Stimulated activated CD8-positive, alpha-beta memory T cell treated with anti-CD3 and anti-CD28 coated beads, Interleukin-7, amount 100 ng/mL, for 48 hours (primary cell): ENCODE measurements at places on chromosomes 3 and 15.

GRCh38 chr3:50530001-50530970, 26.9 kb upstream of the CACNA2D2 start:
- DNase-seq, result no peak

DNA sequence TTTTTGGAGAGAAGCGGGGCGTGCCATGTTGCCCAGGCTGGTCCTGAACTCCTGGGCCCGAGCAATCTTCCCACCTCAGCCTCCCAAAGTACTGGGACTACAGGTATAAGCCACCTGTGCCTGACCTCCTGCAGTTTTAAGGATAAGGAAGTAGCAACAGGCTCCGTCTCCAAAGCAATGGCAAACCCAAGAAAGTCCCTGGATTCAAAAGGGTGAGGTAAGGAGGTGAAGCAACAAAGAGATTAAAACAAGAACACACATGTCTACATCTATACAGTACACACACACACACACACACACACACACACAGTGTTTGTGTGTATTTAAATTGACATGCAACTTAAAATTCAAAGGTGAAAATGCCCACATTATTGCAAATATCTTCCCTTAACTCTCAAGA, 58.9 kb downstream of the ABCC5 start:
- no peak for DNase-seq

DNA sequence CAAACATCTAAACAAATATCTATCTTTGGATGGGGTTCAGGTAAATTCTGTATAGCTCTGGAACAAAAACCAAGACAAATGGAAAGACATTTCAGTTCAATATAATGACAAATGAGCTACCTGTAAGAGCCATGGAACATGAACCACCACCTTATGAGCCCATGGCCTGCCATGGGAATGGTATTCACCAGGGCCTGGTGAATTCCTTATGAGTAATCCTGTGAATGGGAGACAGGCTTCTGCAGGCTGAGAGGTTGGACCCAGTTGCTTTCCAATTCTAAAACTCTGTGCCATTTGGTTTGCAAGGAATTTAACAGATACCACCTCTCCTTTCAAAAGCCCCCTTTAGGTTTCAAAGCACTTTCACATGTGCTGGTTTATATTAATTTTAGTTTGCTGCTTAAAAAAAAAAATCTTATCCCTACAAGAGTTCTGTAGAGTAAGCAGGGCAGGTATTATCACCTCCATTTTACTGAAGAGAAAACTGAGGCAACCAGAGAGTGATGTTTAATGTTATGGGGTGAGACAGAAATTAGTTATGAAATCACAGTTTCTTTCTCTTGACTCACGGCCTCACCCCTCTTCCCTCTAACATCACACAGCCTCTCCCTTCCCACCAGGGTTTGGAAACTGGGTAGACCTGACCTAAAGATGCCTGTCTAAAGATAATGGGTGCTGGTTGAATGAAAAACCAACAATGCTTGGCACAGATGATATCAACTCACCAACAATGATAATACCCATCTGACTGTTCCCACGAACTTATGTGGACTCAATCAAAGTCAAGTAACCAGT, 397.6 kb upstream of the WNT5A start:
- DNase-seq, result no peak

- DNase-seq, result no peak
These were observed 1.0 kb downstream of the TSC22D2 start for GRCh38 chr3:150409125-150409511.

DNA sequence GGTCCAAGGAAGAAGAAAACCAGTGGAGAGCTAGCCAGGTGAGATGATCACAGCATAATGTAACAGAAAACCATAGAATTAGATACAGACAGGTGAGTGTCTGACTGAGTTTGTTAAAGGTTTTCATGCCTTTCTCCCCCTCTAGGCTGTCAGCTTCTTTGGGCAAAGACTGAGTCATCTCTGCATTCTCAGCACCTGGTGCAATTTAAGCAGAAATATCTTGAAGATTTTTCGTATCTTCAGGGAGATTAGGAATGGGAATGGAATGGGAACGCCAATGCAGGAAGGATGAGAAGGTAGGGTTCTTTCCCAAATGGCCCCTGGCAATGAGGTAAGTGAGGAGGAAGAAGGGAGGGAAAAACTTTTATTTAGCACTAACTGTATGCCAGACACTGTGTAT, 122.0 kb upstream of the SLC7A14 start:
- no peak for DNase-seq

- no peak for DNase-seq
These were observed 172.0 kb downstream of the ADAMTS17 start for GRCh38 chr15:100169615-100170290.

- DNase-seq, result no peak
These were observed 4.7 kb upstream of the BNC1 start for GRCh38 chr15:83289160-83289559.

- DNase-seq, result no peak
These were observed 200.1 kb downstream of the KCNMB2 start for GRCh38 chr3:178736300-178736699.
